Stimulated activated CD8-positive, alpha-beta memory T cell treated with anti-CD3 and anti-CD28 coated beads, Interleukin-4, amount 100 ng/mL, for 4 hours (primary cell): ENCODE measurements at places on chromosomes 1 and 21.

- DNase-seq = no peak
Measured at GRCh38 chr1:9145021-9145668, 16.2 kb upstream of the GPR157 start.

GRCh38 chr1:20328201-20328600, 37.5 kb downstream of the VWA5B1 start:
- DNase-seq = no peak

DNA sequence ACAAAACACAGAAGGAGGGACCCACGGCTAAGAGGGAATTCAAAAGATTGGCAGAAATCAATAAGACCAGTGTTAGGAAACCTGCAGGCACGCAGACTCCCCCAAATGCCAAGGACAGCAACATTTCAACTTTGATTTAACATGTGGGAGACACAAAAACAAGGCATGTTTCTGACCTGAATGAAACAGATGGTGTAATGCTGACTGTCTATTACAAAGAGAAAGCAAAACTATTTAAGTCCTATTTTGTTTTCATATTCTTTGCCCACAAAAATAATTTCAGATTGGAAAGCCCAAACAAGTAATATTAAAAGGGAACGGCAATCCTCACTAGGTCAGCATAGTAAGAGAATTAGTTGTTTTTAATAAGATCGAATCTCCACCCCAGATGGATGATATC, 107.9 kb downstream of the S1PR1 start:
- DNase-seq = no peak

DNA sequence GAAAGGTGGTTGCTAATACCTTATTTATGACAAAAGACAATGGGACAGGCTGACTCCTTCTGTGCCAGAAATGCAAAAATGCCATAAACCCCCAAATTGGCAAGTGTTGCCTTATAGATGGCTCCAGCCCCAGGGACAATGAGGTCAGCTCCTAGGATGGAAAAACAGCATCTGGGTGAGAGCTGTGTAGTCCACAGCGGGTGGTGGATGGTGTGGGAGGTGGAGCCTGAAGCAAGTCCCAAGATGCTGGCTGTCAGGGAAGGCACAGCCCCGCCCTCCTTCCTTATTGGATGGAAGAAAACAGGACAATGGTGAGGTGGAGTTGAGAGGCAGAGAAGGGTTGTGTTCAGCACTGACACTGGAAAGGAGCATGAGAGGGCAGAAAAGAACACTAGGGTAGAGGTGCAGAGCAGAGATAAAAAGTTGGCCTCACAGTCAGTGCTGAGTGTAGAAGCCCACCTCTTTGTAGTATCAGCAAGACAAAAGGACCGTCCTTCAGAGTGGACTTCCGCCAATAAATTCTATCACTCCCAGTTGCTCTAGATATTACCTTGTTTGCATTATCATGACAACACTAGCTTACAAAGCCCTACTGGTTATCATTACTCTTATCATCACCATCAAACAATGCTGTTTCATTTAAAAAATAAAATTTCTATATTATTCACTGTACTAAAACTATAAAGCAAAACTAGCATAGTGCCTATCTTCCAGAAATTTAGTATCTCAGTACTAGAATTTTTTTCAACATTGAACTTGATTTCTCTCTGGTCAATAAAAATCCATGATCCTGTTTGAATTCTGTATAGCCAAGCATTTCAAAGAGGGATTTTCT, 3.7 kb upstream of the SDE2 start:
- no peak for DNase-seq

- DNase-seq = peak; percentile 39
Measured at GRCh38 chr1:999725-1000356, at the start of gene HES4. TSS of gene HES4 (minus strand) at chr1:1000097. CDS start at chr1:999973, 124 bp downstream.

- DNase-seq = no peak
Measured at GRCh38 chr1:95116580-95117206, 462 bp upstream of the TLCD4 start.

DNA sequence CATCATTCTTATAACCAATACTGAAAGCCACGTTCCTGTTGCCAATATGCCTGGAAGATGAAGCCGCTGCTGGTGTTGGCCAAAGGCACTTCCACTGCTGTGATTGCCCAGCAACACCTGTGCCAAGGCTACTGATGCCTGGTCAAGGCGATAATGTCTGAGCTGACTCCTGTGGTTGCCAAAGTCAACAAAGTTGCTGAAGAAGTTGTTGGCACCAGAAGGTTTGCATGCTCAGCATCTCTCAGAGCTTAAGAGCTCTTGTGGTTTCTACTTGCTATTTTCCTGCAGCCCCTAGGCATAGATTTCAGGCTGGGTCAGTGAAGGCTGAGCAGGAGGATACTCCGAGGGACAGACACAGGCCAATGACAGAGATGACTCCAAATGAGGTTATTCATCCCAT, 63.4 kb upstream of the RAB3GAP2 start:
- DNase-seq = no peak

DNA sequence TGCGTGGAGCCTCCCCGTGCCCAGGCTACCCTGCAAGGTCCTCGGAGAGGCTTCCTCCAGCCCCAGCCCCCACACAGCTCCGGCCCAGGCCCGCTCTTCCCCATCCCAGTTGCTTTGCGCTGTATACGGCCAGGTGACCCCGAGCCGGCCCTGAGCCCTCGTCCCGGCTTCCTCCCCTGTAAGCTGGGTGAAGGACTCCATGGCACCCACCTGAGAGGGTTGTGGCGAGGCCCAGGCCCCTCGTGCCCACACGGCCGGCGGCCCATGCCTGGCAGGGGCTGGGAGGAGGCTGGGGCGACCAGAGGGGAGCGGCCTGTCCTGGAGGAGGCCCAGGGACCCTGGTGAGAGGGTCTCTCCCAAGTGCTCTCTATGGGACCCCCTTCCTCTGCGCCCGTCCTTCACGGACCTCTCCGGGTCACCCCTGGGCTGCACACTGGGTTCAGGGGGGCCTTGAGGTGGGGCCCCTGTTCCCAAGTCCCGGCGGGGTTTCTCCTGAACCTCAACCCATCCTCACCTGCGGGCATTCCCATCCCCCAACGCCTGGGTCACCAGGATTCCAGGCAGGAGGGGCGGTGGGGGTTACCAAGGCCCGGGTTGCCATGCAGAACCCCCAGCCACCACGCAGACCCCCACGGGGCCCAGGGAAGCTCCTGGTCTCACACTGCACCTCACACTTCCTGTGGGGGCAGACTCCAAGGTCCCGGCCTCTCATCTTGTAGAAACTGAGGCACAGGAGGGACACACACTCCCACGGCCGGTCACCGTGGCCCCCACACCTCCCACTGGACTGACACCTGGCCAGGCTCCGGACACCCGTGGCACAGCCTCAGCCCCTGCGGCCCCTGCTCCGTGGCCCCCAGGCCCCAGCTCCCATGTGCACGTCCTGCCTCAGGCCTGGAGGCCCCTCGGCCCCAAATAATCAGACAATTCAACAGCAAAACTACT, 25.2 kb downstream of the COL6A1 start:
- no peak for DNase-seq

DNA sequence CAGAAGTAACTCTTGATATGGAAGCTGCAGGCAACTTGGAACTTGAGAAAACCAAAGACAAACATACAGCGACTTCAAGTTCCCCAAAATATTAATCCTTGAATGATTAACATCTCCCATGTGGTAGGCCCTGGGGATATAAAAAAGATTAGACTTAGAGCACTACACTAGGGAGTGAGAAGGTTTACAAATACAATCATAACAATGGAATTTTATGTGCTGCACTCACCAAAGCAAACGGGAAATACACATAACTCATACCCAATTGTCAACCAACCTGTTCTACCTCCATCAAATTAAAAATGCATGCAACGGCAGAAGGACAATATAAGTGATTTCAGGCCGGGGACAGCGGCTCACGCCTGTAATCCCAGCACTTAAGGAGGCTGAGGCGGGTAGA, 3.7 kb downstream of the SMYD3 start:
- no peak for DNase-seq

DNA sequence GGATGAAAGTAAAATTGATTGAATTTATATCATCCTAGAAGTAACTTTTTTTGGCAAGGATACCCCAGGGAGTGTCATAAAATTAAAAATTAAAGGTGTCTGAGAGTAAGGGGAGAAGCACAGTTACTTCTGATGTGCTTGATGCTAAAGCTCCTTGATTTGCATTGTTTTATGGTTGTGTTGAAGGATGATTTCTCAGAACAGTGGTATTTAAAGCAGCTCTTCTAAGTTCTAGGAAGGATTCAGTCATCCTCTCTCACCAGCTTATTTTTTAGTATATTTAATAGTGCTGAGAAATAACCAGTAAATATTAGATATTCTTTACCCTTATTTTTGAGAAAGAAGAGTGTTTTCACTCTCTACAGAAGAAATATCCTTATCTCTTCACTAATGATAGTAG, 93.0 kb downstream of the FGGY start:
- DNase-seq = no peak
